ENCODE measurements at places on chromosomes 11 and 22.

- no peak for DNase-seq
Observed at GRCh38 chr11:79963856-79964645, 523.2 kb upstream of the TENM4 start.

GRCh38 chr11:105610871-105611571 lies 1.1 kb downstream of the GRIA4 start:
- no peak for DNase-seq

DNA sequence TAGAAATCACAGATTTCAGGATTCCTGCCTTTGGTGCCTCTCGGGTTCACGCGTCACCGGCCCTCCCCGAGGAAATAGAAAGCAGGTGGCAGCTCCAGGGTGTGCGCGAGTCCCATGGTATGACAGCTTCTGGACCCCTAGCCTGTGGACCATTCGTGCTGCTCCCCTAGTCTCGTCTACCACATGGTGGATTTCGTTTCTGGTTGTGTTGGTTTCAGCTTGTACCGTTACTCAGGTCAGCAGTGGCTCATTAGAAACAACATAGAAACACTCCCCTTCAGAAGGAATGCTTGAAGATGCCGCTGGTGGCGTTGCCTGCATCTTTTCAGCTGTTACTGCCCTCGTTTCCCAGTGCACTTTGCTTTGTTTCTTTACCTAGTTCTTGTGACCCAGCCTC lies 700 bp downstream of the TTC17 start:
- no peak for DNase-seq

DNA sequence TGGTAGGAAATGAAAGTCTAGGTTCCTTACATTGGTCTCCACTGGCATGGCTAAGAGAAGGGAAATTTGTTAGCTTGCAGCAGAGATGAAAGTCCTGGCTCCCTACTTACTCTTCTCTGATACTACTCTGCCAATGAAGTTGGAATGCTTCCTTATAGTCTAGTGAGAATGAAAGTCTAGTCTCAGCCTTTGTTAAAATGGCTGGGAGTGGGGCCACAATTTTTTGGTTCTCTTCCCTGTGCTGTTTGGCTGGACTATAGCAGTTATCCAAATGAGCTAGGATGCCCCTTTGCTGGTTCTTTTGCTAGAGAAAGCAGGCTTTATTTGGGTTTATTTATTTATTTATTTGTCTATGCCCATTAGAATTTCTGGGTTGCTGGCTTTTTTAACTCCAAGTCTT lies 414.3 kb downstream of the AASDHPPT start:
- no peak for DNase-seq

All from stimulated activated effector memory CD8-positive, alpha-beta T cell treated with anti-CD3 and anti-CD28 coated beads, Interleukin-12 subunit alpha, Interleukin-12 subunit beta, amount 100 ng/mL, for 72 hours (primary cell).